ENCODE measurements at places on chromosomes 5 and 9.

DNA sequence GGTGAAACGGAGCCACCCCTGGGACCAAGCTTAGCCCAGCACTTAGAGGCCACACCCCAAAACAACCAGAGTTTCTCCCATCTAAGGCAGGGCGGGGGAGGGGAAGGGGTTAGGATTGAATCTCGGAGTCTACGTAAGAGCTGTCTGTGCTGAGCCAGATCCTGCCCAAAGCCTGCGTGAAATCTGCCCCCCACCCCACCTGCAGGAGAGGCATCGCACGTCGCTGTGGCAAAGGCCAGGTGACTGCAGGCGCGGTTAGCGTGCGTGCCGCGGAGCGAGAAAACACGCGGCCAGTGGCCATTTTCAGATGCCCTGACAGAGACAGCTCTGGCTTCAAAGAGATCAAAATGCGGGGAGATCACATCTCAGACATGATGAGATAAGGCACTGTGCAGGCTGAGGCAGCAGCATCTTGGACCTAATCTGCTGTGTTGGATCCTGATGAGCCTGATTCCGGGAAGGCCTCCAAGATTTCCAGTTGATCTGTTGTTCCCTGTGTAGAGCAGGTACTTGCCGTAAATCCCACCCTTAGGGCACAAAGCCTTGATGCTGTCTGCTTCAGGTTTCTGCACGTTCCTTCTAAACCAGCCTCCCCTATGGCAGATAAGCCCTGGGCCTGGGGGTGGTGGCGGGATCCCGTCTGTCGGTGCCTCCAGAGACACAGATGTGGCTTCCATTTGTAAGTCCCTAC is 2.5 kb upstream of the QSOX2 start:
- DNase-seq = no peak

DNA sequence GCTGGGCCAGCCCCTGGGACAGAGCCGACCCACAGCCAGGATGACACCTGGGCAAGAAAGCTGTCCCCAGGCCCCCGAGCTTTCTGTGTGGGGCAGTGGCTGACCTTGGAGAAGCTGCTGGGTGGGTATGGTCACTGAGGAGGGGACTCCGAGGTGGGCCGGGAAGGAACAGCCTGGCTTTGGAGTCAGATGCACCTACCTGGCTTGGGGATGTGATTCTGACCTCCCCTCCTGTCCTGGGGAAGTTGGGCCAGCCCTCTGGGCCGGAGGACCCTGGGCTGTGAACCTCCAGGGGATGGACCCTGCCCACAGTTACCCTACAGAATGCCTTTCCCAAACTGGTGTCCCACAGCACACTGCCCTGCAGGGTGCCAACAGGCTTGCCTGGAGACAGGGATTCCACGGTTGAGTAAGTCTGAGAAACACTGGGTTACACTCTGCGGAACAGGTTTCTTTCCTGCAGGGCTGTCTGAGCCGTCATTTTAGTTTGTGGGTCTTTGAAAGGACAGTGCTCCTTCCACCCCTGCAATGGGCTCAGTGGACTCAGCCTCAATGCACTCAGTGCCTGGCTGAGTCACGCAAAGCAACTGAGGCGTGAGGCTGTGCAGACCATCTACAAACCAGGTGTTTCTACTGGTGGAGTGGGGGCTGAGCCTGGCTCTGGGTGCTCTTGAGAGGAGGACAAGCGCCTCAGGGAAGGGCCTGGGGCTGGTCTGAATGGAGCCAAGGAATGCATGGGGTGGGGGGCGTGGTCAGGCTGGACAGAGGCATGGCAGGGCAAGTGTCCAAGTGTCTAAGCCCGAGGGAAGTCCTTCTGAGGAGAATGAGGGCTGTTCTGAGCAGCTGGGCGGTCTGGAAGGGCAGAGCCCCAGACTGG is 41.3 kb upstream of the PHYKPL start:
- DNase-seq = no peak

DNA sequence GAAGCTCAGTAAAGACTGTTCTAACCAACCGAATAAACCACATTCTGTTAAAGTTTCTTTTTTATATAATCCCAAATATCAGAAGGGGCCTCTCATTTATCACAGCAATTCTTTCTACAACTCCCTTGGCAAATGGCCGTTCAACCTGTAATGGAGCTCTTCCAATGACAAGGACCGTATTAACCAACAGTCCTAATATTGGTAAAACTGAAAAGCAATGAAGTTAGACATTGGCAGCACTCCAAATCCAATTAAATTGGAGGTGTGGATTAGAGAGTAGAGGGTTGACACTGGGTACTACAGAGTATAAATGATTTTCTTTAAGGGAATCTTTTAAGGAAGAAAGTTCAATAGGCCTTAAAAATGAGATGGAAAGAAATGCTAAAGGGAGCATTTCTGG is 842 bp downstream of the TMED7 start:
- DNase-seq = no peak

DNA sequence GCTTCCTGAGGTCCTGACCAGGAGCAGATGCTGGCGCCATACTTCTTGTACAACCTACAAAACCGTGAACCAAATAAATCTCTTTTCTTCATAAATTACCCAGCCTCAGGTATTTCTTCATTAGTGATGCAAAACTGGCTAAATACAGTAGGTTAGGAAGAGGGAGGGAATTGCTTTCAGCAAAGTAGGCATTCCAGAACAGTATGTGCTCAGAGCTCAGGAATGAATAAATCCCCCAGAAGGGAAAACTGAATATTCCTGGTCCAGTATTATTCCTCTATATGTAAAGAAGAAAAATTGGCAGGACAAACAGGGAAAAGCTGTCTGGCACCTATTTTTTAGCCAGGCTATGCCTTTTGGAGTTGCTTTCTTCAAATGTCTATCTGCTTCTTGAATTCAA is 577.1 kb downstream of the PSAT1 start:
- DNase-seq = no peak

DNA sequence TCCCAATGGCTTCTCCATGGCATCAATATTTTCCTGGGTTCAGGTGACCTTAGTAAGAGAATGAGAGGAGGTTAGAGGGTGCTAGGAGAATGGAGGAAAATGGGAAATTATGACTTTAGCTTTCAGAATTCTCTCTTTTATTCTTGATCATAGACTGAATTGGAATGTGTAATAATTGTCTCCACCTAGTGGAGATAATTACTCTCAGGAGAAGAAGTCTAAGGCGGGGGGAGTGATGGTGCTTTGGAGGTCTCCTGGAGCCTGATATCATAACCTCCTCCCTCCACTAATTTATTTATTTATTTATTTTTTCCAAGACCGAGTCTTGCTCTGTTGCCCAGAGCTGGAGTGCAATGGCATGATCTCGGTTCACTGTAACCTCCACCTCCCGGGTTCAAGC is 221.3 kb downstream of the GRIA1 start:
- DNase-seq = no peak

DNA sequence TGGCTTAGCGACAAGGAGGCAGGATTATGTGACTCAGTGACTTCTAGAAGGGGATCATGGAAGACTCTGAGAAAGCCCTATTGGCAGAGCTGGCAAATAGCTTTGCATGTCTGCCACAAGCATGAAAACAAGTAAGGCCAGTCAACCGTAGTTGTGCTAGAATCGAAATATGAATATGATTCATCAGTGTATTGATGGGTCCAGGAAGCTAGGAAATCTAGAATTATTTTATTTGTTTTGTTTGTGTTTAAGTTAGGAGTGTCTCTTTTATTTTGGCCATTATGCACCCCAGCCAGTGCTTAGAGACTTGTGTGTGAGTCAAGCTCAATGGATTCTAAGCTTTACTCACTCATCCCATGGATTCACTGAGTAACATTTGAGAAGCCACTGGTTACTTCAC is 3.8 kb upstream of the ITGA2 start:
- no peak for DNase-seq

DNA sequence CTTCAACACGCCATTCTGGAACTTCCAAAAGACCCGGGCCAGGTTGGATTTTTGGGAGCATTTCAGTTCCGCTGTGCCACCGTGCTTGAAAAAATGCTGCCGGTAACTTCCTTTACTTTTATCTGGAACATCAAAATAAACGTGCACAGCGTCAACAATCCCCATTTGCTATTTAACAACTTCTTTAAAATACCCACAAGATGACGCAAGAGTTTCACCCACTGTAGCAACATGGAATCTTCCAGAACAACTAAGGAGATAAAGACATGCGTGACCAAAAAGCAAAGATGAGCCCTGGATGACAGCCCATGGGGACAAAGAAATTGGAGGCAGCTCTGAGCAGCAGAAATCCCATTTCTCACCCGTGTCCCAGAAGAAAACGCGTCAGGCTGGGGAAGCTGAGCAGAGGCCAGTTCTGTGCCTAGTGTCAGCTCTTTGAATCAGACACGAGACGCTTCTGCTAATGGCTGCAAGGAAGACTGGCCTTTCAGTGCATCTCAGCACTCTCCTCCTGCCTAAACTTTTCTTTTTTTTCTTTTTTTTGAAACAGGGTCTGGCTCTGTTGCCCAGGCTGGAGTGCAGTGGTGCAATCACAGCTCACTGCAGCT is 61.3 kb downstream of the SECISBP2 start:
- DNase-seq = no peak

DNA sequence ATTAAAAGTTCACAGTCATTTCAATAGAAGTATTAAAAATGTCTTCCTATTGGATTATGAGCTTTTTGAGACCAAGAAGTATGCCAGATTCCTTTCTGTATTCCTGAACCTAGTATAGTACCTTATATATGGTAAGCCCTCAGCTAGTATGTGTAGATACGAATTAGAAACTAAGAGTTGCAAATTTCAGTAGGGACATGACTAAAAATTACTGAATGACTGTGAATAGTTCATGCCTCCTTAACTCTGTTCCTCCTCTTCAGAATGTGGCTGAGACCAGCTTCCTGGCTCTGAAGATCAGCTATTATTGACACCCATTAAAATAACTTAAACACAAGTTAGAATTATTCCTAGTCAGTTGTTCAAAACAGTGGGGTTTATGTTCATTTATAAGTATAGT is 19.7 kb downstream of the KDM3B start:
- DNase-seq = no peak

DNA sequence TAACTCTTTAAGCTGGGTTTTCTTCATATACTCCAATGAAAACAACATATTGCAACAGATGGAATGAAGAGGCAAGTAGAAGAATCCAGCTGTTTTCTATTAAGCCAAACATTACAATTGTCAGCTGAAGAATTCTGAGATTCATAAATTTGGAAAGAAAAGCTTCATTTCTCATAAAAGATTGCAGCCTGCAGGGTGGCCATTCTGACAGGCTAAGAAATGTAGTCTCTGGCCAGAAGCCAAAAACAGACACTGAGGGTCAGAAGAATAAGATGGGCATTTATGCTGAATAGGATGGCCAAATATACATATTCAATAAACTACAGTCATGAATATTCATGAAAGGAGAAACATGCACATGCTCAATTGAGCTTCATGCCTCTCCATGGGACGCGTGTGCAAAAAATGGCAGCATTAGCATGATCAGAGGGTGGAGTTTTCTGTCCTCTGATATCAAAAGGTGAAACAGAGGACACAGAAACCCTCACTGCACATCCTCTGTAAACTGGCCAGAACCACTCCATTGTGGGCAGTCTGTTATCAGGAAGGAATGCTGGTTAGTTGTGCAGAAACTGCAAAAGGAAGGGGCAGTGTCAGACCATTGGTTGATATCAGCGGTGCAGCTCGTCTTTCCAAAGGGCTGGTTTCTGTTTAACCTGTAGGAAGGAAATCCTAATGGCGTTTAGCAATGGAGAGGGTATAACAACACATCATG is 50.2 kb downstream of the FXN start:
- DNase-seq = no peak

GRCh38 chr5:39274398-39275085 is 55.2 kb upstream of the FYB1 start:
- DNase-seq = peak; percentile 38

GRCh38 chr9:99169086-99169485 is 52.7 kb downstream of the ALG2 start:
- no peak for DNase-seq

DNA sequence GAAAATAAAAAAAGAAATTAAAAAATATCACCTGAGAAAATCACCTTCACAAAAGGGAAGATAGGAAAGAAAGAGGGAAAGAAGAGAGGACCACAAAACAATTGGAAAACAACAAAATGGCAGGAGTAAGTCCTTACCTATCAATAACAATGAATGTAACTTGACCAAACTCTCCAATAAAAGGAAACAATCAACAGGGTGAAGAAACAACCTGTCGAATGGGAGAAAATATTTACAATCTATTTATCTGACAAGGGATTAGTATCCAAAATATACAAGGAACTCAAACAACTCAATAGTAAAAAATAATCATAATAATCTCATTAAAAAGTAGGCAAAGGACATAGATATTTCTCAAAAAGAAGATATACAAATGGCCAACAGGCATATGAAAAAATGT is 135.8 kb downstream of the AGTPBP1 start:
- DNase-seq = no peak

DNA sequence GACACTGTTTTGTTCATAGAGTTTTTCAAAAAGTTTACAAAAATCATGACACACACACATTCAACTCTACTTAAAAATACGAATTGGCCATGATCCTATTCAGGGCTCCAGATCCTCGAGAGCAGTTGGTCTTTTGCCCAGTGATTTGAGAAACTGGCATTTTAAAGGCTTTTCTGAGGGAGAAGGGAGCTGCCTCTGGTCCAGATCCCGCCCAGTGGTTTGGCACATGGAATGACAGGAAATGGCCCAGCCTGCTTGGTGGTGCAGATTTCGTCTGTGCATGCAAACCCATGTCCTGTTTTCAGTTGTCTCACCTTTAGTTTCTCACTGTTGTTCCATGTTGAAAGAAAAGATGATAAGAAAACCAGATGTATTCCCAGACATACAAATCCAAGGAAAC is 3.6 kb downstream of the CAMK4 start:
- peak; percentile 50 for DNase-seq

Measured in DND-41 (cell line).